ENCODE measurements at places on chromosomes 3 and 15.

- DNase-seq = no peak
Observed at GRCh38 chr3:132267391-132267993, 49.7 kb upstream of the ACP3 start.

DNA sequence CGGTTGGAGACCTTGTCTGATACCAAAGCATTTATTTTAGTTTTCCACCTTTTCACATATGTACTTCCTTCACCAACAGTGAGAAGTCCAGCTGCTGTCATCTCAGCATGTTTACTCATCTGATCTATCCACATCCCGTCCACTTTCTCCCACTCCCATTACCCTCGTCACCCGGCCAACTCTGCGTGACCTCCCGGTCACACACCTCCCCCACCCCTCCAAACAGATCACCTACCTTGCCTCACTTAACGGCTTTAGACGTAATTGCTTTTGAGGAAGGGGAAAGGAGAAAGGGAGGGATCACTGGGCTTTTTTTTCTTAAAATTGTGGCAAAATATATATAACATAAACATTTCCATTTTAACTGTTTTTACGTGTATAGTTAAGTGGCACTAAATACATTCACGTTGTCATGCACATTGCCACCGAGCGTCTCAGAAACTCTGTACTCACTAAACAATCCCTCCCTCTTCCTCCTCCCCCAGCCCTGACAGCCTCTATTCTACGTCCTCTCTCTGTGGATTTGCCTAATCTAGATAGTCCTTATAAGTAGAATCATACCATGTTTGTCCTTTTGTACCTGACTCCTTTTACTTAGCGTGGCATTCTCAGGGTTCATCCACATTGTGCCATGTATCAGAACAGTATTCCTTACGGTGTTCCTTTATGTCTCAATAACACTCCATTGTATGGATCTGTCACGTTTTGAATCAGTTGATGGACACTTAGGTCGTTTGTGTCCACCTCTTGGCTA is 67.2 kb downstream of the LMLN start:
- DNase-seq = no peak

DNA sequence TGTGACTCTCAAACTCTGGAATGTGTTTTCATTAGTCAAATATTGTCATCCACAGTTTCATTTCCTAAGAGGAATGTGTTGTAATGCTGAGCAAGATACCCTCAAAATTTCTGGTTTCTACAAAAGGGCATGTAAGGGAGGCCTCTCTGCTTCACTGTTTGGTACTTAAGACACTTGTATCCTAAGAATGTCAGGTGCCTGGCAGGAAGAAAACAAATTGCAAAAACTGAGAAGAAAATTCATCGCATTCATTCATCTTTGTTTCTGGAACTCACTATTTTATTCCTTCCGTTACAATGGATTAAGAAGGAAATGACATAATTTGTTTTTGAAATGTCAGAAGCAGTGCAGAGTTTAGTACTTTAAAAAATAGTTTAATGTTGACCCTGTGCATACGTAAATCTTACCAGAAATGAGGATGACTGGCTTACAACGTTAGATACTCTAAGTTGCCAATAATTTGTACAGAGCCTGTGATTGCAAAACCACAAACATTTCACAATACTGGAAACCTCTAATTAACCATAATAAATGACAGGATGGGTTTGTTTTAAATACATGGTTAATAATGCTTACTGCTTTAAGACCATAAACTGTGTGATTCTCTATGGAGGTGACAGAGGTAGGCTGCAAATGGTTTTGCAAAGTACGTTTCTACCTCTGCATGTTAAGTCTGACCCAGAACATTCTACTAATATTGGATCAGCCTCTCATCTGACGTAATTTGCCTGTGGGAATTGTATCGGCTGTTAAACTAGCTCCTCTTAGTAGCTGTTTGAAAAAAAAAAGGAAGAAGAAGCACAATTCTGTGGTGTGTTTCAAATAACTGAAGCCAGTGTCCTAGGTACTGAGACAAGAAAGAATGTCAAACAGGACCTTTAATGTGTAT is 477.8 kb downstream of the RBMS3 start:
- no peak for DNase-seq

GRCh38 chr15:56358604-56359003 is 6.6 kb upstream of the TEX9 start:
- no peak for DNase-seq

- no peak for DNase-seq
Observed at GRCh38 chr3:43178891-43179366, 73.0 kb upstream of the POMGNT2 start.

- no peak for DNase-seq
Observed at GRCh38 chr3:120907659-120908029, 361 bp upstream of the STXBP5L start.

DNA sequence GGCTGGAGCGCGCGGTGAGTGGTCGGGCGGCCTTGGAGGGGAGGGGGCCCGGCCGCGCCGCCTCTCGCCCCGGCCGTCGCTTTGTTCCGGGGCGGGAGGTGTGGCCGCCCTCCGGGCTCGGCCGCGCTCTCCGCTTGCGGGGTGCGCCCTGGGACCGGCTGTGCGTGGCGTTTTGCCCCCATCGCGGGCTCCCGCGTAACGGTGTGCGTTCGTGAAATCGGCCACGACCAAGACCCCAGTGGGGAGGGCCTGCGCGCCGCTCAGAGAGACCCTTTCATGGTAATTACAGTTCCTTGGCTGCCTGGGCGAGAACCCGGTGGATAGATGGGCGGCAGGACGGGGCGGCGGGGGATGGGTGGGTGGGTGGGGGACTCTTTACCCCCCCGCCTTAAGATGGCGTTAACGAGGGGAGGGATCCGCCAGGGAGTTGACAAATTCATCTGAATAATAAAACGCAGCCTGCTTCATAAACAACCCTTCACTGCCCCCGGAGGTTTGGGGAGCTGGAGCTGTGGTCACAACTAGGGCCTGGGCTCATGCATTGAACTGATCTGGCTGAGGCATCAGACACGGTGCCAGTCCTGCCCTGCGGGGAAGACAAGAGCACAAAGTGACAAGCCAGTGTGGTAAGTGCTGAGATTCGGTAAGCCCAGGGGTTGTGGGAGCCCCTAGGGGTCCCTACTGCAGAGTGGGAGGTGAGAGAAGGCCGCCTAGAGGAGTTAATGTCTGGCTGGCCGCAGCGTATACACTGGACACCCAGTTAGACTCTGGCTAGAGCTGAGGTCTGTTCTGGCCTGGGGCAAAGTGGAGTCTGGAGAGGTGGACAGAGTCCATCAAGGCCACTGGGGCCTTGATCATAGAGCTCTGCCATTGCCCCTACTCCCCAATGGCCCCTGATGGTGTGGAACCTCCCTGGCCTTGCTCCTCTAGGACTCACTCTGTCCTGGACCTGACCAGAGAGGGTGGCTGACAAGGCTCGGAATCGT is 668 bp downstream of the MRAS start:
- no peak for DNase-seq

DNA sequence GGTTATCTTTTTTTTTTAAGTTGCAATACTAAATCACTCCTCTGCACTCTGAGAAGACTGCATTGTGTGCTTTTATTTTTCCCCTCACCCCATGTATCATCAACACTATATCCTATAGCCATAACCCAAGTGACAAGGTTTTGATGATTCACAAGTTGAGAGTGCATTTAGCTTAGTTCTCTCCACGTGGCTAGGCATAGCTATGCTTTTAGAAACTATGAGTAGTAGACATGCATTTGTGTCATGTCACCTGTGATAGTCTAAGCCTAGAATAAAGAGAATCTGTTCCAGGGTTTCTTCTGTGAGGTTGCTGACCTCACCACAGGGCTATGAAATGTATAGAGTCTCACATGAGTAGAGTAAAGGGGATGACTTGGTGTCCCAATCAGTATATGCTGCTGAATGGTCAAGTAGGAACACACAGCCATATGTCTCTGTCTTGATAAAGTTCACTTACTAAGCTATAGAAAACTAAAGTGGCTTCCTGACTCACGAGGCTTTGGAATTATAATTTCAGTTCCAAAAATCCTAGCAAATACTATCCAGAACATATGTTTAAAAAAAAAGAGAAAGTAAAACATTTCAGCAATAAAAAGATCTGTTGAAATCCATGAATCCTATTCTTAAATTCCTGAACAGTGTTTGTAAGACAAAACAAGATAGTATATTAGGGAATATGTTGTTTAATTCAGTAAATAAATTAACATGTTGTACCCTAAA is 206.3 kb downstream of the LSAMP start:
- DNase-seq = no peak

DNA sequence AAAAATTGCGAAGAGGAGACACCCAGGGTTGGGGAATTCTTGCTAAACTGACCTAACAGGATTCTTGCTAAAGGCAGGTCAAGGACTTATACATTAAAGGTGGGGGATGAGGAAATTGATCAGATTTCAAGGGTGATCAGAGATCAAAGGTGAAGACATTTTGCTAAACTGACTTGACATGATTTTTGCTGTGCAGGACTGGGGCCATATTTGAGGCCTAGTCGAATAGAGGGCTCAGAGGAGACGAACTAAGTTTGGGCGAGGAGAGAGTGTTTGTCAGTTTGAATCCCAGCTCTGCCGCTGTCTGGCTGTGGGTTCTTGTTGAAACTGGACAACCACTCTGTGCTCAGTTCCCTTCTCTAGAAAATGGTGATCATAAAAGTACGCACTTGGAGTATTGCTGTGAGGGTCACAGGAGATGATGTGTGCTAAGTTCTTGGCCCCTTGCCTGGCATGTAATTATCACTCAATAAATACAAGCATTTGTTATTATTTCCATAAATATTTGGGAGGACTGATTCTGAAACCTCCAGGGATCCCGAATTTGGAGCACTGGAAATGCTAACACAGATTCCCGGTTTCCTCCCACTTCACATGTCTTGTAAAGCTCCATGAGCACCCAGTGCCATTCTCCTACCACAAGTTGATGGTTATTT is 364.8 kb upstream of the PROK2 start:
- no peak for DNase-seq

- DNase-seq = no peak
Observed at GRCh38 chr15:65264863-65265430, 21.7 kb downstream of the PARP16 start.

GRCh38 chr3:108221393-108221792 is 831 bp downstream of the IFT57 start:
- DNase-seq = no peak

DNA sequence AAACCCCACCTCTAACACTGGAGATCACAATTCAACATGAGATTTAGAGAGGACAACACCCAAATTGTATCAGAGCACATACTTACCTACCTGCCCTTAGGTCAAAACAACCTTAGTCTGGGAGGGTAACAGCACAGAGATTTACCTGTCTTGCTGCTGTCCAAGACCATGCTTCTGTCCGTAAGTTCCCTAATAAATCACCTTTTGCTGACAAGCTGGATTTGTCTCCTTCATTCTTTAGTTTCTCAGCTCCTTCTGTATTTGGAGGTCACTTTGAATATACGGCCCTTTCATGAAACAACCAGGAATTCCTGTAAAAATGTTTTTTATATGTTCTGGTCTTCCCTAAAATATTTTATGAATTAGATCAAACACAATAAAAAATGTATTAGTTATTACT is 1.6 kb upstream of the ABHD5 start:
- no peak for DNase-seq

DNA sequence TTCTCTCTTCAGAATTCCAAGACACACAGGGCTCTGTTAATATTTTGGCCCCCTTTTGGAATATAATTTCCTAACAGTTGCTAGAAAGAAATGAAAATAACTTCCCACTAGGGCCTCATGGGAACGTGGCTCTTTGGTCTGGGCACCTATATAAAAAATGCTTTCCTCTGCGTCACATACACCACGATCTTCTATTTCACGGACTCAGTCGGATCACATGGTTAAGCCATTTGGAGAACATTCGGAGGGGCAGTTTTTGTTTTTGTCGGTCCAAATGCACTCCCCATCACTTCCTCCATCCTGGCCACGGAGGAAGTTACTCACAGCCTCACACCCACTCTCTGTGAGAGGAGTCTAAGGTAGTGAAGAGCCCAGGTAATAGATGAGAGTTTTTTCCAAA is 21.0 kb downstream of the TMEM44 start:
- no peak for DNase-seq

GRCh38 chr15:45129651-45130129 is at the start of the genes DUOX1 and DUOXA1:
TSS of gene DUOX1 (plus strand) at chr15:45129994. CDS start at chr15:45131967, 1,973 bp downstream.
TSS of gene DUOXA1 (minus strand) at chr15:45129879. CDS start at chr15:45123014, 6,865 bp downstream.
- DNase-seq = no peak

GRCh38 chr15:81929557-81929956 is 116.3 kb downstream of the MEX3B start:
- no peak for DNase-seq

DNA sequence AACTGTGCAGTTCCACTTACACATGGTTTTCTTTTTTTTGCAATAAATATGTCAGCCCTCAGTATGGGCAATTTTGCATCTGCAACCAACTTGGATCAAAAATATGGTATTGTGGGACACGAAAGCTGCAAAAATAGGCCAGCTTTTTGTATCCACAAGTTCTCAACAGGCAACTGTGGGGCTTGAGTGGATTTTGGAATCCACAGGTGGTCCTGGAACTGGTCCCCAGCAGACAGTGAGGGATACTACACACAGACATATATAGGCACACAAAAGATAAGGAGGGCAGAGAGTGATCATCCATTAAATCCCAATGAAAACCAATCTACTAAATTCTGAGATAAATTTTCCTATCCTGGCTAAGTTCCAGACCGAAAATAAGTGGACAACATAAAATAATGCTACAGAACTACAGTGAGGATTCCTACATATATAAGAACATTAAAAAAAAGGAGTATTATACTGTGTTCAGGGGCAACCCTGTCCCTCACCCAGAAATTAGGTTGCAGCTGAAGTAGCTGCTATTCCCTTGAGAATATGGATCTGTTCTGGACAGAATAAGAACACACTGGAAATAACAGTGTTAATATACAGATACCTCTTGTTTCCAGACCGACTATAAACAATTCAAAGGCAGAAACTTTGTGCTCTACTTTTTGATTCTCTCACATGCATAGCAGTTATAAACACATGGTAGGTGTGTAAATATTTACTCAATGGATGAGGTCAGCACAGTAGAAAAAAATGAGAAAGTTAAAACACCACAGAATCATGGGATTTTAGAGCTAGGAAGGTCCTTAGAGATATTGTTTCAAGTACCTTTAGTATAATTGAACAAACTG is 25.4 kb downstream of the DENND4A start:
- DNase-seq = no peak

DNA sequence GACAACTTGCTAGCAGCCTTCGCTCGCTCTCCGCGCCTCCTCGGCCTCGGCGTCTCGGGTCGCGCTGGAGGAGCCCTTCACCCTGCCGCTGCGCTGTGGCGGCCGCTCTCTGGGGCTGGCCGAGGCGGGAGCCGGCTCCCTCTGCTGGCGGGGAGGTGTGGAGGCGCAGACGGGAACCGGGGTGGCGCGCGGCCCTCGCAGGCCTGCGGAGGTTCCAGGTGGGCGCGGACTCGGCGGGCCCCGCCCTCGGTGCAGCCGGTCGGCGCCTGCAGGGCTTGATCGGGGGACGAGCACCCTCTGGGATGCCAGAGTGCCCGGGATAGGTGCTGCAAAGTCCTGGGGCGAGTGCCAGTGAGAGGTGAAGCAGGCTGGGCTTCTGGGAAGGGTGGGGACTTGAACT is 989.9 kb downstream of the ROBO2 start:
- no peak for DNase-seq

GRCh38 chr15:48466820-48467219 is 135.6 kb downstream of the DUT start:
- DNase-seq = no peak

GRCh38 chr3:128275316-128276145 is 122.2 kb downstream of the EEFSEC start:
- DNase-seq = no peak

All from omental fat pad (tissue), 4 donors.